ENCODE measurements at places on chromosomes 4 and X.

DNA sequence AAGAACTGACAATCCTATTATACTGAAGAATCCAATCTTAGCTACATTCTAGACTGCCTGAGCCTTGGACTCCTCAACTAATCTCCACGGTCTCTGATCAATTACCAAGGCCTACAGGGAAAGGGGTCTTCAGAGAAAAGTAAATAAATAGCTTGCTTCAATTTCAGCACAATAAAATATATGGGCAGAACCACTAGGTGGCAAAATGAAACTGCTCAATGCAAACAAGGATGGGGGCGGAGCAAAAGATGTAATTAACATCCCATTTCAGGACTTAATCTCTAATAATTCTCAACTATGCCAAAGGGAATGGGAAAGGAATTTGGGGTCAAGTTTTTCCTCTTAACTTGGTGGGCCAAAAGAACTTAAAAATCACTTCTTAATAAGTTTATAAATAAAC, 78.4 kb upstream of the MAP3K15 start:
- DNase-seq: no peak

DNA sequence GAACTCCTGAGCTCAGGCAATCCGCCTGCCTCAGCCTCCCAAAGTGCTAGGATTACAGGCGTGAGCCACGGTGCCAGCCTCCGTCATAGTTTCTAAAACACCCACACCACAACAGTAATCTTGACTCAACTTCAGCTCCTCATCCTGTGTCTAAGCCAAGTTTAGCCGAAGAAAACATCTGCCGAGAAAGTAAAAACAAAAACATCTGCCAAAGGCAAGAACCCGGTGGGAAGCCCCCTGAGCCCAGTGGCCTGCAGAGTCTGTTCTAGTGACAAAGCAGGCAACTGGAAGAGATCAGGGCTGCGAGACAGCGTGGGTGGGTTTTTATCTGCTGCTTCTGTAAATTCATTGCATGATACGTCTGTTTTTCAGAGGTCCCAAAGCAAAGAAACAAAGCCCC, 26.6 kb upstream of the CD99 start:
- DNase-seq: no peak

DNA sequence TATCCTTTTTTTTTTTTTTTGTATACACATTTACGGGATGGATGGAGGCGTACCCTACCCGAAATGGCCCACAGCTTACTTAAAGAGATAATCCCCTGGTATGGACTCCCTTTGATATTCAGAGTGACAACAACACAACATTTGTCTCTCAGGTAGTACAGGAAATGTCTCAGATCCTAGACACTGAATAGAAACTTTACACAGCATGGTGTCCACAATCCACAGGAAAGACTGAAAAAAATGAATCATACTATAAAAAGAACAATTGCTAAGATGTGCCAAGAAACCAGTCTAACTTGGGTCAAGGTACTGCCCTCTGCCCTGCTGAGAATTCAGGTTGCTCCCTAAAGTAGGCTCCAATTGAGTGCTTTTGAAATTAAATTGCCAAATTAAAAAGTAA, 100.8 kb upstream of the LANCL3 start:
- DNase-seq: no peak

DNA sequence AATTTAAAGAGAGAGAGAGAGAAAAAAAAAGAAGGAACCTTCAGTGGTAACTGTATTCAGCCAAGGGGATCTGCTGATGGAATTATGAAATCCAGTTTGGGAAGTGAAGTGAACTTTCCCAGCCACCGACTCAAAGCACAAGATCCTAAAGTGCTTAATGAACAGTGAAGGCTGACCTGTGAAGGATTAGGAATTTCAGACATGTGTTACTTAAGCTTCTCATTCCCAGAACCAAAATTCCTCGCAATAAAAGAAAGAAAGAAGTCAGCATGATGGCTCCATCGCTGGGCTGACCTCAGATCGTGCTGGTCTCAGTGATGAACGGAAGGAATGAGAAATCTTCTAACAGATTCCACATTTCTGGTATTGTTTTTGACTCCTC, 135.2 kb downstream of the ARSF start:
- DNase-seq: no peak

DNA sequence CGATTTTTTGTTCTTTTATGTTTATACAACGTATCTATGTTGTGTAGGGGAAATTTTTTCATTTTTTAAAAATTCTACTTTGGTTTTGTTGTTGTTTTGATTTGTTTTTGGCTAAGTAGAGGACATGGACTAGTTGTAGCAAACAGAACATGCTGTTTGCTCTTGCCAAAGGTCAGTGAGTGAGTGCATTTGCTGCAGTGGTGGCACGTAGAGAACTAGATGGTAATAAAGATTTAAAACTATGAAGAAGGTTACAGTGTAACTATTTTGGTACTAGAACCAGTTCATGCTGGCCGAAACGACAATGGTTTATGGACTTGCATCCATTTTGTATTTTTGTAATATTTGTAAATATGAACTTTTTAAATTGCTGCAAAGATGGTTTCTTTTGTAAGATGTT, 1.9 kb upstream of the SCML1 start:
- no peak for DNase-seq

GRCh38 chr4:2881431-2881830, 37.8 kb downstream of the ADD1 start:
- no peak for DNase-seq

DNA sequence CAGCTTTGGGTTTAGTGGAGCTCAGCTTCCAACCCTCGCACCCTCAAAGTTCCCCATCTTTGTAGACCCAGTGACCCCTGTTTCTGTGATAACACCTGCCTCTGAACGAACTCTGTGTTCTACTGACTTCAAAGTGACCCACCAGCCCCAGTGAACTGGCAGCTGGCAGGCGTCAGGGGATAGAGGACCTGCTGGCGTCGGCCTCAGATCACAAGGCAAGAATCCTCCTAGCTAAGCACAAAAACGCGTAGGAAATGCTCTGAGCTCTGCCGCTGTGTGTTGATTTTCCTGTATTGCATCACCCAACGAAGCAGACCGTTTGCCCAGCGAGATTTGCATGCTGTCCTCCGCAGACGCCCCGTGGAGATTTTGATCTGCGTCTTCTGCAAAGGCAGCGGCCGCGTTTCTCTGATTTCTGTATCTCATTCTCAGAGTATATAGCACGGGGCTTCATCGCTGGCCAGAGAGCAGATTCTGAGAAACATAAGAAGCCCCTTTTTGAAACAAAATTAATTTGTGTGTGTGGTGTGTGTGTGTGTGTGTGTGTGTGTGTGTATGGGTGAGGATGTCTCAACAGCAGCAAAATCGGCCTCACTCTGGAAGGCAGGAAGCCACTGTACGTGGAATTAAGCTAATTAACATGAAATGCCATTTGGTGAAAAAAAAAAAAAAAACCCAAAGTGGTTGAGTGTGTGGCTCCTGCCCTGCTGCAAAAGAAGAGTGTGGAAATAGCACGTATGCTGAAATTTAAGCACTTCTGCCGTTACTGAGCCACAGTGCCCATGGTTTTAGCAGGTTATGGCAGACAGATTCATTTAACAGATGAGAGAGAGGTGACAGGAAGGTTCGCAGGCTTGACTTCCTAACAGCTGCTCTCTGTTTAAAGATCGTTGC, 29.2 kb upstream of the ASMTL start:
- DNase-seq: peak; percentile 53

- no peak for DNase-seq
Observed at GRCh38 chrX:132443196-132444135, 45.4 kb downstream of the MBNL3 start.

- no peak for DNase-seq
Observed at GRCh38 chr4:109248322-109248900, 54.0 kb downstream of the COL25A1 start.

- no peak for DNase-seq
Observed at GRCh38 chr4:38634047-38634759, 29.8 kb upstream of the KLF3 start.

DNA sequence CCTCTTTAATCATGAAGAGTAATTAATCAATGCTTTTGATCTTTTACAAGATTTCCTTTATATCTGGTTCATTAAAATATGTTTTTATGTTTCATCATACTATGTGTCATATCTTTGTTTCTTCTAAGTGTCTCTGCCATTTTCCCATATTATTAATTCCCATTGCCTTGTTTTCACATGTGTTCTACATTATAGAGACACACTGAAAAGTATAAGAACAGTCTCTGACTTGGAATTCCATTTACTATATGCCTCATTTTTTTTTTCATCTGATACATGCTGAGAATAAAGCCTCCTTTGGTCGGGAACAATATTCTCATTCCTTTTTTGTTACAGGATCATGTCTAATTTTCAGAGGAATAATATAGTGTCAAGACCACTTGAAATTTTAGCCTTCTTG, 4.3 kb downstream of the BANK1 start:
- no peak for DNase-seq

DNA sequence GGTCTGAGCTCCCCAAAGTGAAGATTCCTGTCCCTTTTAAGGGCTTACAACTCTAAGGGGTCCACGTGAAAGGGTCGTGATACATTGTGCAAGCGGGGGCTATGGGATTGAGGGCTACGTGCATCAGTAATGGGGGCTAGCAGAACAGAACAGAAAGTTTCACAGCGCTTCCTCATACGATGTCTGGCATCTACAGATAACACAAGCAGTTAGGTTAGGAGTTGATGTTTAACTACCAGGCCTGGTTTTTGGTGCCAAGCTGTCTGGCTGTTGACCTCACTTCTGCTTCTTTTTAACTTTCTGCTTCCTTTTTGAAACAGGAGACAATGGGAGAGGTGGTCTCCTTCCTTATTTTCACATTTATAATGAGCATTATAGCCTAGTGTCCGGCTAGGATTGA, 368.6 kb upstream of the CXorf51A start:
- DNase-seq: no peak

DNA sequence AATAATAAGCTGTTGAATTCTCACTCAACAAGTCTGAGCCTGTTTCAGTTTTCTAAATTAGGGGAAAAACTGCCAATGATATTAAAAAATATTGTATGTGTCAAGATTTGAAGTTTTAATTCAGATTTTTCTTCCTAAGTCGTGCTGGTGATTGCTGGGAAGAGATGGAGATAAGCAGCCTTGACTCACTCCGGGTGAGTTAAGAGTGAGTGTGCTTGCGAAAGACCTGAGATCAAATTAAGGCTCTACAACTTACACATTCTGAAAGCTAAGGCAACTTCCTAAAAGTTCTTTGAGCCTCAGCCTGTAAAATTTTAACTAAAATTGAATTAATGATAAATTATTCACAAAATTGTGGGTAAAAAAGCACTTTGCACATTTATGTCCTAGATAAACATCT, 1441.2 kb downstream of the PCDH7 start:
- no peak for DNase-seq

- DNase-seq: no peak
Observed at GRCh38 chrX:140440876-140441275, 64.0 kb downstream of the SOX3 start.

GRCh38 chr4:89298155-89298554, 9.4 kb downstream of the GPRIN3 start:
- DNase-seq: no peak

- DNase-seq: no peak
Observed at GRCh38 chrX:80648023-80648422, 161.7 kb downstream of the BRWD3 start.

- no peak for DNase-seq
Observed at GRCh38 chr4:605702-606425, 19.5 kb upstream of the PDE6B start.

- no peak for DNase-seq
Observed at GRCh38 chr4:7651461-7651921, 216.8 kb upstream of the PSAPL1 start.

DNA sequence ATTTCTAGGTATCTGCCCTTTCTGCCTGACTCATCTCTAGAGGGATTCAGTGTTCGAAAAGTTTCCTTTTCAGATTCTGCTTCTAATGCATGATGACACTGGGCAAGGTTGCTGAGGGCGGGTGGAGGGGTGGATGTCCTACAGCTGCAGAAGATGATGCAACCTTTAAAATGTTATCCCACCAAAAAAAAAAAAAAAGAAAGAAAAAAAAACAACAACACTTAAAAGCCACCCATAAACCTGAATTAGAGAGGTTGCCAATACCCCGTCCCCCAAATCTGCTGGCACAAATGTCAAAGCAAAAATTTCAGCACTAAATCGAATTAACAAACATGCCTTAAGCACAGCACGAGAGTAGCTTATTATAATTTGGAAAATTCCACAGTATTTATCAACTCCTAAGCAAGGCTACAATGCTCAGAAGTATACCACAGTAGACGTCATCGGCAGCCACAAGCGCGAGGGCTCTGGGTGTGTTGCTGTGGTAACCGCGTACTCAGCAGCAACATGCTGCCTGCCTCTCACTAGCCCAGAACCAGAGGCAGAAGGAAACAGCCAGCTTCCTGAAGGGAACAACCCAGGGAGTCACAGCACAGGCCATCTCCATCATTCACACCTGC, 167.5 kb upstream of the MAP3K15 start:
- no peak for DNase-seq

DNA sequence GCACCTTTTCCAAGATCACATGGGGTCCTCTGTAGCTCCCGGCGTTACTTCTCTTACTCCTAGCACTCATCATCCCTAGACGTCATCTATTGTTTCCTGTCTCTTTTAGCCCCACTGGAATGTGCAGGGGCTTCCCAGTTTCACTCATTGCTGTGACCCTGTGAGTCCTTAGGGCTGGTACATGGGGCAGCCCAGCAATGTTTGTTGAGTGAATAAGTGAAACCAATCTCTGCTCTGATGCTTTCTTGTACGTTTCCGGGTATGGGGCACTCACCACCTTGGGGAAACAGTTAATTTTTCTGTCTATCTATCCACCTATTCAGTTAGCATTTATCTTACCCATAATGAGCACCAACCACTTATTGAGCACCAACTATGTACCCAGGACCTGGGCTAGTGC, 16.1 kb downstream of the MSX1 start:
- DNase-seq: no peak

DNA sequence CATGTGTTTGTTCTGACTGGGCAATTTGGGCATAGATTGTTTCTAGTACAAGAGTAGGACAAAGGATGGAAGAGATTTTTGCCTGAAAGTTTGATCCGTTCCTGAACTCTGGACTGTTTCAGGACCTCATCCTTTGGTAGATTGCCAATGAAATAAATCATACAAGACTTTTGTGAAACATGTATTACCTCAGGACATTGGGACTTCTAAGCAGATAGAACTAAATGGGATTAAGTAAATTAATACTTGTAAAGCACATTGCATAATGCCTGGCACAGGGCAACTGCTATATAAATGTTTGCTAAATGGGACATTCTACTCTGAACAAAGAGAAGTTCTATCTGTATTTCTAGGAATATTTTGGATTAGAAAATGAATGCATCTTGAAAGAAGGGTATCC, 164.8 kb upstream of the RPS6KA3 start:
- no peak for DNase-seq

DNA sequence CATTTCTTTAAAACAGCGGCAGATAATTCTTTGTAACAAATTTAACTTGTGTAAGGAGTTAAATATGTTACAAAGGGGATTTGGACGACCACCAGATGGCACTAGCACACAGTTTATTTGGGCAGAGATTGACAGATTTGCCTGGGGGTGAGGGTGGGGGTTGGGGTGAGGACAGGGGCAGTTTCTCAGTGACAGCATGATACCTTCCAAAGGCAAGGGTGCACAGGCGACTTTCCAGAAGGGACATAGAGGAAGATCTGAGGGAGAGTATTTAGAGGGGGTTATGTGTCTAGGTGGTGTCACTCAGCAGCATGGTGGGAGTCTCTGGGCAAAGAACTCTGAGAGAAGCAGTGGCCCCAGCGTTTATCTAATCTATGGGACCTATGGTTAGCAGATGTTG, 9.6 kb upstream of the TMA16 start:
- no peak for DNase-seq

GRCh38 chr4:34039766-34040165, 2204.5 kb downstream of the ARAP2 start:
- DNase-seq: no peak

- no peak for DNase-seq
Observed at GRCh38 chr4:98110929-98111328, 32.3 kb downstream of the STPG2 start.

GRCh38 chr4:157713342-157713741, 459.5 kb downstream of the GASK1B start:
- no peak for DNase-seq
